ENCODE measurements at places on chromosomes 5 and 9. TPM values are rescaled to one million over a fixed set of nuclear protein-coding genes. Genes with fewer than 3 reads are reported as not detected.

DNA sequence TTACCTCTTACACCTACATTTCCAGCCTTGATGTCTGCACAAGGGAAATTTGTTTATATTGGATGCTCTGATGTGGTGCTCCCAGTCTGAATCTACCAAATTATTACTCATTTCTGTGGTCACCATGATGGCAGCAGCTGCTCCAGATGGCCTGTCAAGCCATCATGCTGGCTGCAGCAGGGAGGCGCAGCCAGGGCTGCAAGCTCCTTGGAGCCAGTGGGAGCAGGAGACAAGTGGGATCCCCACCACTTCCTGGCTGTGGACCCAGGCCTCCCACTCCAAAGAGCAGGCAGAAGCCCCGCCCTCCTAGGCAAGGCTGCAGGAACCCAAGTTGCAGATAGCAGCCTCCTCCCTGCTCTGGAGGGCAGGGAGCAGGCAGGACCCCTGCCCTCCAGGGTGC, 241.1 kb upstream of the ATP10B start:
- DNase-seq, result no peak

The TAF11L5 gene
- not detected for total RNA-seq

- DNase-seq, result no peak
Observed at GRCh38 chr5:111013011-111013410, 58.5 kb upstream of the TSLP start.

The HMGCR gene
- total RNA-seq, result 81.5 TPM

DNA sequence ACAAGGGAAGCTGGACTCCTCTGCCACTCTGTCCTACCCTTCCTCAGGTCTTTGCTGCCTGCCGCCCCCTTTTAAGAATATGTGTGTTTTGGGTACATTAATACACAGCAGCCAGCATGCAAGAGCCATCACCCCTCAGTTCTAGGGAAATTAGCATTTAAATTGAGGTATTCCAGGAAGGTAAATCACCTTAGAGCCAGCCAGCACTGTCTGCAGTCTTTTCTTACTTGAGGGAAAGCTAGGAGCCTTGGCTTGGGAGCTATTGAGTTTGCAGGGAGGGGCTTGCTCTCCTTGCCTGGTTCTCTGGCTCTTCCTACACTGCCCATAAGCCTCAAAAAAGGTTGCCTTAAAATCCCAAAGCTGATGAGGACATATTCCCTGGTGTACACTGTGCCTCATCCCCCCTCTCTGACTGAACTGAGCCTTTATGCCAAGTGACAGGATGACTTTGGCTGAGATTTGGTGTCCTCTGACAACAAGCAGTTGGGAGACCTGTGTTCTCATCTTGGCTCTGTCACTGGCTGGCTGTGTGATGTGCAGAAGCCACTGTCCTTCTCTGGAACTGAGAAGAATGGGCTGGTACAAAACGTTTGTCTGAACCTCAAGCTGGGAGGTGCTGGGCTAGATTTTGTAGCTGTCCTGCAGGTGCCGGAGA, 54.1 kb downstream of the TRIM32 start:
- DNase-seq, result no peak

DNA sequence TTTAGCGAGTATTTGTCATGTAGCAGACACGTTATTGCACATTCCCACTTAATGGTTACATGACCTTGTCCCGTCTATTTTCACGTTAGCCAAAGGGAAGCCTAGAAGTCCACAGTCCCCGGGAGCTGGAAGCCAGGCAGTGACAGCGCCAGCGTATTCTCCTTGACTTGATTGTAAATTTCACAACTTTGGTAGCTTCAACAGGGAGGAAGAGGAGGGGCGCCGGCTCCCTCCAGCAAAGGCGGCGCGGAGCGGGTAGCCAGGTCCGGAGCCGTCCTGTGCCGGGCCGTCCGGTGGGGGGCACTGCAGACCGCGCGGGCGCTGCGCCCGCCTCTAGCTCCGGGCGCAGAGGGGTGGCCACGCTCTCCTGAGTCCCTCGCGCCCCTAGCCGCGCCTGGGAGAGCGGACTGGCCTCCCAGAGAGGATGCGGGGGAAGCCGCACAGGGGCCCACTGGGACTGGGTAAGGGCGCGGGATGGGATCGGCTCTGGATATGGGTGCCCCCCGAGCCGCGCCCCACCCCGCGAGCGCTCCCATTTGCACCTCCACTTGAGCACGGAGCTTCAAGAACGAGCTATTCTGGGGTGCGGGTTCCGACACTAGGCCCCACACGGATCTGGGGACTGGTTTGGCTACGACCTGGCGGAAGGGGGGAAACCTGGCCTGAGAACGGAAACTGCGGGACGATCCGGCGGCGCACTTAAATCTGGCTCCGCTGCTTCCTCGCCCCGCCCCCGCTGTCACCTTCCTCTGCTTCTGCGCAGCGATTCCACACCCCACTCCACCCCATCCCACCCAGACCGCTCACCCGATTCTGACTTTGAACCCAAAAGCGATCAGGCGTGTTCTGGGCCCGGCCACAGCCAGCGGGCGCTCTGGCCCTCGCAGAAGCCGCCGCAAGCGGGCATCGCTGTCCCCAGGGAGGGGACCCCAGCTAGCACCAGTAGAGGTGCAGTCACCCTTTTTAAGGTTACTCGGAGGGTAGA, 23.8 kb downstream of the KLF4 start:
- DNase-seq, result no peak

Data from urinary bladder (tissue), 4 donors.